ENCODE measurements at places on chromosomes 16 and 17.

GRCh38 chr16:7912132-7912531 is 579.5 kb downstream of the RBFOX1 start:
- DNase-seq, result no peak

- no peak for DNase-seq
Observed at GRCh38 chr16:54030451-54030850, 256.1 kb downstream of the IRX3 start.

DNA sequence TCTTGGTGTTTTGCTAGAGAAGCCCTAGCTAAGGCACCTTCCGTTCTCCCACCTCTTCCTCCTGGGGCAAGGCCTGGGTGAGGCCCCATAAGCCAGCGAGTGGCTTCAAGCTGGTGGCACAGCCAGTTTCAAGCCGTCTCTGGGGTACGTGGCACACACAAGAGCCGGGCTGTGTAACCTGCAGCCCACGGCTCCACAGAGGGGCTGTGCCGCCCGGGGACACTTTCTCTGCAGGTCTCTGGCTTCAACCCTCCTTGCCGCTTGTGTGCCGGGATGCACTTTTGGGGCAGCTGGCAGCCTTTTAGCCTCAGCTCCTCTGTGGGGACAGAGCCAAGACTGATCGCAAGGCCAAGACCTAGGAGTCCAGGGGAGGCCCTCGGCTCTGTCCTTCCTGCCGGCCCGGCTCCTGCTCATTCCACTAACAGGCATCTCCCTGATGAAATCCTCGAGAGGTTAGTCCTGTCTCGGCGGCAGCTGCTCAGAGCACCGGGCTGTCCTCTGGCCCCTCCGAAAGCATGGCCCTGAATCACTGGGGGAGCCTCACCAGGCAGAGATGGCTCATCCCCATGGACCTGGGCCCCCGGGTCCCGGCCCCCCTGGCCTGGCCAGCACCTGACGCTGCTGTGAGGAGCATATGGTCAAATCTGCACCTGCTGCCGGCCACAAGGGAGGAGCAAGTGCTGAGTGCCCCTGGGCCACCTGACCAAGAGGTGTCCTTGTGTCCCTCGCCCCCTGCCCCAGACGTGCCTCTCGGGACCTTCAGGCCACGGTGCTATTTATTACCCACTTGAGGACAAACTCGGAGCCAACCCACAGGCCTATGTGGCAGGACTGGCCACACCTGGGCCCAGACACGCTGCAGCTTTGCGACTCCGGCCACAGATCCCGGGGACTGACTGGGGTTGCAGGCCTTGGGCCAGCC is 98.5 kb downstream of the METRNL start:
- DNase-seq, result no peak

- no peak for DNase-seq
Observed at GRCh38 chr17:39196808-39197291, 619 bp downstream of the CACNB1 start.

- no peak for DNase-seq
Observed at GRCh38 chr17:79622122-79622601, 11.3 kb upstream of the RBFOX3 start.

GRCh38 chr17:7716901-7717755 is at the start of gene DNAH2:
DNAH2 (plus strand) TSS chr17:7717744; CDS start chr17:7719735, 1,991 bp downstream.
- DNase-seq, result peak; percentile 87

- no peak for DNase-seq
Observed at GRCh38 chr16:74451951-74452758, 30.9 kb upstream of the CLEC18B start.

- no peak for DNase-seq
Observed at GRCh38 chr17:65730711-65731169, 169.3 kb upstream of the AXIN2 start.

GRCh38 chr16:31038993-31039392 is 5.6 kb downstream of the STX4 start:
- no peak for DNase-seq

- no peak for DNase-seq
Observed at GRCh38 chr17:41308251-41308917, 725 bp downstream of the KRTAP16-1 start.

DNA sequence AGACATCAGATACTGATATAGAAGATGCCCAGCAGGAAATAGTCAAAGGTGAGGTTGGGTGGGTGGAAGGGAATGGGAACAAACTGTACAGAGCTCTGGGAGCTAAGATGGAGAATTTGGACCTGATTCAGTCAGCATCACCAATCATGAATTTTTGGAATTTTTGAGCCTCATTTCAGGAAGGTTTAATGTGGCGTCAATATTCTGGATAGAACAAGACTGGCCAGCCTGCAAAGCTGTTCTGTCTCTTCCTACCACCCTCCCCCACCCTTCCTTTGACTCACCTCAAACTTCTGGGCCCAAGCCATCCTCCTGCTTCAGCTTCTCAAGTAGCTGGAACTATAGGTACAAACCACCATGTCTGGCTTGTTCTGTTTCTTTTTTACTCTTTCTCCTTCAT is 32.6 kb downstream of the CTCF start:
- no peak for DNase-seq

DNA sequence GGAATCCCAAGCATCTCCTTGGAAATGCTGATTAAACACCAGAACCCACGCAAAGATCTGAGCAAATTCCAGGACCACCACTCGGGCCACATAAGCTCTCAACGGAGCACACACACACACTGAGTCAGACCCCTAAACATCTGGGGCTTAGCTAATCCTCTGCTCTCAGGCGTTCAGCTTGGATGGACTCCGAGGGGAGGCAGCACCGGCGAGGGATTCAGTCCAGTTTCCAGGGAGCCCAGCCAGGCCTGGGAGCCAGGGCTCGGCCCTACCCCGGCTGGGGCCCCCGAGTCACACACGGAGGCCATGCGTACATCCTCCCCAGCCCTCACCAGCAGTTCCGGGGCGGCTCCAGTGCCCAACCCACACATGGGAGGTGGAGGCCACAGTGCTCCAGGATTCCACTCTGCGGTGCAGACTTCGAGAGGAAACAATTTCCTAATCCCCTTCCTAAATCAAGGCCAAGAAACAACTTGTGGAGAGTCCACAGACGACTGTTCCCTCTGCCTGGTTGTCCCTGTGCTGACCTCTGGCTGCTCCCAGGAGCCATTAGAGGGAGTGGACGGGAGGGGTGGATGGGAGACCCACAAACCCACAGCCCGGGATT is 70.5 kb downstream of the GAS7 start:
- DNase-seq, result no peak

- DNase-seq, result no peak
Observed at GRCh38 chr17:72119077-72119872, 1.5 kb upstream of the SOX9 start.

DNA sequence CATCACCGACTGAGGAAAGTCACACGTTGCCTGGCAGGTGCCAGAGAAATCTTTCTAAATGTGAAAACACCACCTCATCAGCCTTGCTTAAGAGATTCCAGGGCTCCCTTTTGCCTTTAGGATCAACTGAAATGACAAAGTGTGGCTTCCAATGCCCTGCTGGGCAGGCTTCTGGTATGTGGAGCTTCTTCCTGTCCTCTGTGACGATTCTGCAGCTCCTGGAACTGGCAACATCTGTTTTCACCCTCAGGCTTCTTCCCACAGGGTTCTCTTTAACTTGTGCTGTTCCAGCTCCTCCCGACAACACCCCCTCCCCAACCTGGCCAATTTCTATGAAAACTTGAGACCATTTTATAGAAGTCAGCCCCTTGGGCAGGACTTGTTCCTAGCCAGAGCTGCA is 4.8 kb upstream of the ZDHHC1 start:
- DNase-seq, result no peak

DNA sequence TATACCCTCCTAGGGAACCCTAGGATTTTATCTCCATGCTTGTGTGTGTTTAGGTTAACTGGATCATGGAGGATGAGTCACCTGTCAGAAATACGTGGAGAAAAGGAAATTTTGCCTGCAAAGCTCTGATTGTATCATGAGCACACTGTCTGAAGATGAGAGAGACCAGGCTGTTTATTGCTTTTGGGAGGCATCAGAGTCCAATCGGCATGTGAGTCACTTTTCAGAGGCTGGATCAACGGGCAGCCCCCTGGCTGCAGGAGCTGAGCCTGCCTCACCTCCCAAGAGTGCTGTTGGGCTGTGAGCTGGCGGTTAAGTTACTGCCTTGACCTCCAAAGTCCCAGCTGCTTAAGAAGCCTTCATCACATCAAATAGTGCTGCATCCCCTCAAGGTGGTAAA is 41.5 kb upstream of the MED9 start:
- DNase-seq, result no peak

GRCh38 chr17:19867329-19868078 is at the start of gene ULK2:
ULK2 (minus strand) TSS chr17:19867936; CDS start chr17:19867417, 519 bp downstream.
- peak; percentile 64 for DNase-seq

GRCh38 chr16:59210955-59211541 is 476.9 kb upstream of the GOT2 start:
- DNase-seq, result peak; percentile 12

- DNase-seq, result no peak
Observed at GRCh38 chr17:50194140-50194933, 7.1 kb downstream of the COL1A1 start.

DNA sequence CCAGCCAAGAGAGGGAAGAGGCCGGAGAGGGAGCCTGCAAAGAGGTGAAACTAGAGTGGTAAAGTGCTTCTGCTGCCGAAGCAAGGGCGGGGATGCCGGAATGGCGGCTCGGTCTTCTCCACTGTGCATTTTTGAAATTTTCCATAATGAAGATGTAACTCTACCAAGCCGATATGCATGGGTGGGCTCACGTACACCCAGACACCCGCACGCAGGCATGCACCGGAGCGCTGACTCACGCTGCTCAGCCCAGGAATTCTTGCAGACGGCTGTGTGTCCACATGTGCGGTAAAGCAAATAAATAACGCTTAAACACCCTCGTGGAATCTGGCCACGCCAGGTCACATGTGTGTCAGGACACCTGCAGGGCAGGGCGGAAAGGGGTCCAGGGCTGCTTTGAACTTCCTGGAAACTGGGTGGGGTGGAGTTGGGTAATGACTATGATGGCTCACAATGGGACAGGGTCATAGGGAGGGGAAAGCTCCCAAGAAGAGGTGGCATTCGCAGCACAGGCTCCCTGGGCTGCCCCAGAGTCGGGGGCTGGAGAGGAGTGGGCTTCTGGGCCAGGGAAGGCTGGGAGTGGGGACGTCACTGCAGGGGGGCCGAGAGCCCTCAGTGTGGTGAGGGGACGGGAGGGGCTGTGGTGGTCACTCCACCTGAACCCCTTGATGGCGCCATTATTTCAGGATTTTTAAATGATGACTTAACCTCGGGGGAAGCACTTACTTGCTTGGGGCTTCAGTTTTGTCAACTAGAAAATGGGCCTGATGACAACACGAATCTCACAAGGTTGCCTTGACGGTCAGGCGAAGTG is 265.5 kb downstream of the PARN start:
- no peak for DNase-seq

GRCh38 chr17:27635275-27635823 is 4.4 kb downstream of the LGALS9 start:
- no peak for DNase-seq

- no peak for DNase-seq
Observed at GRCh38 chr16:69195369-69196029, 8.5 kb downstream of the SNTB2 start.

DNA sequence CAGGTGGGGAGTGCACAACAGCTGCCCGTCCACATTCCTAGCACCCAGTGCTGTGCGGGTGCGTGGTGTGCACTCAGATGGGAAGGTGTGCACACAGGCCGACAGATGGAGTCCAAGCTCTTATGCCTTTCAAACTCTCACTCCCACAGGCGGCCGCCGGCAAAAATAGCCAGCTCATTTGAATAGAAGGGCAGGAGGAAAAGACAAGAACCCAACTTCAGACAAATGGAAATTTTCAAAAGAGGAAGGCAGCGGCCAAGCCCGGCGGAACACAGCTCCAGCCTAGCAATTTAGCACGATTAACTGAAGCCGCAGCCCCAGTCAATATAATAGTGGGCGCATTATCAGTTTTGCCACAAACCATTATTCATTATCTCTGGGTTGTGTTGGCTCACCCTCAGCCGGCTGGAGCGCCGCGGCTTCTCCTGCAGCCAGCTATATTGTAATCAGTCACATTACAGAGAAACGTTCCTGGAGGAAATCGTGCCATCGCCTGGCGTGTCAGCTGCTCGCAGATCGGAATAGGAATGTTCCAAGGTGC is 103.9 kb upstream of the SEC14L1 start:
- DNase-seq, result no peak

GRCh38 chr17:61088556-61088955 is 311.1 kb upstream of the TBX2 start:
- no peak for DNase-seq

DNA sequence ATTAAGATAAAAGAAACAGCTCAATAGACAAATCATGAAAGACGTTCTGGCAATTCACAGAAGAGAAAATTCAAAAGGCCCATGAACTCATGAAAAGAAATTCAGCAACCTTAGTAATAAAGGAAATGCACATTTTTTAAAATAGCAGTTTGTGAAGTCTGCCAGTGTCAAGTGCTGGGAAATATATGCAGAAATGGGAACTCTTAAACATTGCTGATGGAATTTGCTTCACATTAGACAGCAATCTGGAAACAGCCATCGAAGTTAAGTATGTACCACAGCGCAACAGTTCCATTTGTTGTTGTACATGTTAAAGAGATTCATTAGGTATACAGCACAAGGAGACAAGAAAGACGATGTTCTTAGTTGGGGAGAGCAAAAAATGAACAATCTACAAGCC is 319.4 kb upstream of the SALL1 start:
- no peak for DNase-seq

GRCh38 chr16:59593194-59593661 is 859.1 kb upstream of the GOT2 start:
- DNase-seq, result no peak

DNA sequence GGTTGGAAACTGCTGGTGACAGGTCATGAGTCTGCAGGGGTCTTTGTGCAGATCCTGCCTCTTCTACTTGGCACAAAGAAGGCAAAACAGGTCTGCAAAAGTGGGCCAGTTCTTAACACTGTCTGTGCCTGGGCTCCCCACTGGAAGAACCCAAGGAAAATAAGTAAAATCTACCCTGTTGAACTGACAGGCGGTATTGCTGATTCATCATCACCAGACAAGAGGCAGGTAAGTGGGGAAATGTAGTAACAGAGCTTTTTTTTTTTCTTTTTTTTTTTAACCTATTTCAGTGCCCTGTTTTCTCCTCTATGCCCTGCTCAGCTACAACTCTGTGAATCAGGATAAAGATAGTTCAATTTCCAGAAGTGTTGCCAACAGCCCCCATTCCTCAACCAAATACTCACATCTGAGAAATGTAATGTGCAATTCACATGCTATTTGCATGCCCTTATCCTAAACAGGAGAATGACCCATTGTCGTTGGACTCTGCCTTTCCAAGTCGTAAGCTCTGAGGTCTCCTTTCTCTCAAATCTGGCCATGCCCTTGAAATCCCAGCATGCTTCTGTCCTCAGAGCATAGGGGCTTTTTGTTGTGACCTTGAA is 237.0 kb downstream of the SOX9 start:
- DNase-seq, result no peak

Measured in neural crest cell (in vitro differentiated cells).